ENCODE measurements at places on chromosomes 13 and 19.

GRCh38 chr13:19817510-19818158, 34.9 kb upstream of the PSPC1 start:
- no peak for DNase-seq

DNA sequence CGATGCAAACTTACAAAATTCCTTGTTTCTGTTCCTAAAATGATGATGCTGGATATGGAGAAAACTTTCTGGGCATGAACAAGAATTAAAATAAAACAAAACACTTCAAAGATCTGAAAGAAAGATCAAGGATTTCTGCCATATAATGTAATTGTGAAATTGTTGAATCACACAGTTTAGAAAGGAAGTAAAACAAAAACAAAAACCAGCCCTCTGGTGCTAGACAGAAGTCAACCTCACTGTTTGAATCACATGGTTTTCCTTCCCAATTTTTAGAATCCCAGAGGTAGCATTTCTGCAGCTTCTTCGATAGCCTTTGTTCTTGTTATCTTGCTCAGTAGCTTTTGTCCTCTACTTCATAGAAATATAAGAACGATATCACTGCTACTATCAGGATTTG, 118.2 kb upstream of the ARGLU1 start:
- DNase-seq, result no peak

DNA sequence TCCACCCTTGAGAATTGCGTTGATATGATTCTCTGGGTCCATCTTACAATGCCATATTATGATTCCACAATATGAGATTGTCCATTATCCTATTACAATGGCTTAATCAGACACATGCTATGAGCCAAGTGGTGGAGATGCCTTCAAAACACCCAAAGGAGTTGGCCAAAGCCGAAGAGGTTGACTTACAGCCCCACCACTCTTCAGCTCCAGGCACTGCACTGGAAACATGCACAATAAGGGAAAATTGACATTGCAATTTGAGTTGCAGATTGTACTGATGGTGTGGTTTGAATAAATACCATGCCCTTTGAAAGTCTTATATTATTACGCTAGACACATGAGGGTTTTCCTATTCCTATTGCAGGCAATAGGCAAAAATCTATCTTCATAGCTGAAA, 75.4 kb upstream of the TNFSF11 start:
- no peak for DNase-seq

GRCh38 chr13:81383444-81383843, 1042.5 kb upstream of the SPRY2 start:
- no peak for DNase-seq

GRCh38 chr13:21504379-21504778, 45.3 kb upstream of the ZDHHC20 start:
- no peak for DNase-seq

DNA sequence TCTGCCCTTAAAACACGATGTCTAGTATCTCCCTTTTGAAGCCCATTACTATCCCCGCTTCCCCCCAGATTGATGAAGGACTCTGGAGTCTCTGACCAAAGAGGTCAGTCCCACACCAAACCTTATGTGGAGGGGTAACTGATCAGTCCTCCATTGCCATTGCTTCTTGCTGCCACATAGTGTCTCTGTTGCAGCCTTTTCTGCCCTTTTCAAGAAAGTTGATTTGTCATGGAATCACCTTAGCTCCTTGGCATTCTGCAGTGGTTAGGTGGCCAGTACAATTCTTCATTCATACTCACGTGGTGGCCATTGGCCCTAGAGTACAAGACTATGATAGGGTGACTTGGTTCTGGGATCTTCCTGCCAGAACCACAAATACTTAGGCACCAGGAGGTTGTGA, 8.4 kb upstream of the HTR2A start:
- DNase-seq, result no peak

GRCh38 chr19:18419195-18419698, at the start of gene SSBP4:
Gene SSBP4 (plus strand): TSS chr19:18419398. CDS start chr19:18419649, 251 bp downstream.
- DNase-seq, result peak; percentile 62

GRCh38 chr19:4363571-4364304, 20.4 kb downstream of the MPND start:
- no peak for DNase-seq

- DNase-seq, result no peak
Measured at GRCh38 chr13:20442375-20442774, 83.3 kb downstream of the CRYL1 start.

GRCh38 chr13:94707400-94708021, 4.8 kb downstream of the SOX21 start:
- peak; percentile 13 for DNase-seq

GRCh38 chr13:49528161-49528560, 32.4 kb downstream of the PHF11 start:
- DNase-seq, result no peak

- no peak for DNase-seq
Measured at GRCh38 chr13:34265046-34265679, 447.2 kb downstream of the RFC3 start.

DNA sequence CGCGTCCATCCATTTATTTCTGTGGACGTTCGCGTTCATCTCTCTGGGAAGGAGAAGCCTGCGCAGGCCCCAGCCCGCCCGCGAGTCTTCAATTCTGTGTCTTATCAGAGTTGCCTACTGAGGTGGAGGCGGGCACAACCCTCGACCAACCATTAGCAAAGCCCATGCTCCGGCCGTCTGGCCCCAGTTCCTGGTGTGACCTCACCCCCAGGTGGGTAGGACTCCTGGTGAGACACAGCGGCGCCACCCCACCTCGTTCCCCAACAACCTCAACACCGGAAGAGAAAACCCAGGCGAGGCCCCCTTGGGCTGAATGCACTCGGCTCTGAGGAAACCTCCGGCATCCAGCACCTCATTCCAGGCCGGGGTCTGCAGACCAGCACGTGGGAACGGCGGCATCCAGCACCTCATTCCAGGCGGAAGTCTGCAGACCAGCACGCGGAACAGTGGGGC, 14.7 kb downstream of the ZNF787 start:
- DNase-seq, result no peak

DNA sequence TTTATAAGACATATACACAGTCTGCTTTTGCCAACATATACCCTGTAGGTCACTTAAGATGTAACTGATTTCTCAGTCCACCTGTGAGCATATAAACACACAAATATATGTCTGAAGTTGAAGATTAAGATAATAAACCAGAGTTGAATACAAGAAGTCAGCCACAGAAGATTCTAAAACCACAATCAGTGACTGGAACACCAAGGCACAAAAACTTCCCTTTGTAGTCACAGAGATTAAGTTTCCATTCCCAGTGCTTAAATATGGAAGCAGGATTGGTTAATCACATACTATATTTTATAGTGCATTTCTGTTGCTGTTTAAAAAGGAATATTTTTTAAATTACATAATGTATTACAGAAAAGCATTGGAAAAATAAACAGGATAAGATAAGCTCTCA, 39.9 kb downstream of the MTMR6 start:
- no peak for DNase-seq

- DNase-seq, result no peak
Measured at GRCh38 chr19:32720216-32720935, 809 bp downstream of the TDRD12 start.

DNA sequence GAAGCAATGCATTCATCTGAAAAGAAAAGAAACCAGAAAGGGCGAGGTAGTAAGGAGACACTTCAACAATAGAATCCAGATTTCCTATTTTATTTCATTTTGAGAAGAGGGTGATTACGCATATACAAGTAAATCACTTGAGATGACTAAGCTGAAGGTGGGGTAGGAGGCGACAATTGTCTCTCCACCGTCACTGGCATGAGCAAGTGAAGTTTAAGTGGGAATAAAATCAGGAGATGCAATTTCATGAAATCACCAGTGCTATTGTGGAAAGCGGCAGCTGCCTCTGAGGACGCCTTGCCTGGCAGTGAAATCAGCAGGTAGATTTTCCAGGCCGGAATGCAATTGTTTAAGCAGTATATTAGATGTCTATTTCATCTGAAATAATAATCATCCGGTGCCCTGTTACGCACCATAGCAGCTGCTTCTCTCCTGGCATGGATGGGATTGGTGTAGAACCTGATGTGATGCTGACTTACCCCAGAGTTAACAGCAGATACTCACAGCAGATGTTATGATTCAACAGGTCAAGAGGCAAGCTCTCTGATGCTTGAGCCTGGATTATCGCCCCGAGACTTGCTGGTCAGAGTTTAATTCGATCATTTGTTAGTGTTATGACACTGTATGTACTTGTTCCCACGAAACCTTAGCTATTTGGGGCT, 64.3 kb downstream of the RASL11A start:
- no peak for DNase-seq

GRCh38 chr13:50511877-50512341, 331.6 kb downstream of the DLEU7 start:
- DNase-seq, result no peak

- DNase-seq, result no peak
Measured at GRCh38 chr19:27748551-27749152, 1464.3 kb downstream of the UQCRFS1 start.

- no peak for DNase-seq
Measured at GRCh38 chr13:99363949-99364348, 56.8 kb upstream of the GPR183 start.

GRCh38 chr13:108375034-108375433, 105.5 kb downstream of the TNFSF13B start:
- DNase-seq, result no peak

- no peak for DNase-seq
Measured at GRCh38 chr19:39307822-39308530, 11.8 kb downstream of the IFNL1 start.

DNA sequence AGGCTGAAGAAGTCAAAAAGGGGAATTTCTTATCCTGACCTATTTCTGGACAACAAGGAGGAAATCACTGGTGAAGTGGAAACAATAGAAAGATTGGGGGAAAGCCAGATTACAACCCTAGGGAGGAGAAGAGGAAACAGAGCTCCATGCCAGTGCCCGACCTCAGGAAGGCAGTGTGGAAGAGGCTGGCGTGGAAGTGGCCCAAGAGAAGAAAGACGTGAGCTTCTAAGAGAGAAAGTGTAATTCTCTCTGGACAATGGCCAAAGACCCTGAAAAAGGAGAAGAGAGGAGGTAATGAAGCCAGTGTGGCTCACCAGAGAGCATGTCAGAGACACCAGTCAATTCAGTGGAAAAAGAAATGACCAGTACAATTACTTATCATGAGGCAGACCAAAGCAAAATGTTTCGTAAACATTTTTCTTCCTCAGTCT, 52.6 kb upstream of the URAD start:
- DNase-seq, result no peak

- no peak for DNase-seq
Measured at GRCh38 chr13:73075954-73076353, 17.1 kb downstream of the KLF5 start.

DNA sequence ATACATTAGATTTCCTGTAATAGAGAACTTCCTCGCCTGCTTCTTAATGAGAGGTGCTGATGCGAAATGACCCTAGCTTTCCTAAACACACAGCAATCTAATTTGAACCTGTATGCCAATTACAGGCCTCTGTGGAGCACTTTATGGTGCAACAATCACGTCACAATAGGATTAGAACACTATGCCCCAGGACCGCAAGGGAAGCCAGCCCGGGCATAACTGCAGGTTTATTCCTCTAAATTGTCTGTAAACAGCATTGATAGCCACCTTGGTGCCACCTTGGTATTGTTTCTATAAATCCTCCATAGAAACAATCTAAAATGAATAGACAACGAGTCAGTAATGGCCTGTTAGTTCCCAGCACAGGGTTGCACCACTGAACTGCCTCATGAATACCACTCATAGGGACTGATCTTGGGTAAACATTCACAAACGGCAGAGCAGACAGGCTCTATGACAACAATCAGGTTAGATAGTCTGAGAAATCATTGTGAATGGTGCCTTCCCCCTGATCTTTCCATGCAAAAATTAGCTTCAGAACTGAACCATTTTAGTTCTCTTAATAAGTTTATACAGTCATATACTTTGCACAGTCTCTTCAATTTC, 182.5 kb upstream of the OBI1 start:
- no peak for DNase-seq

DNA sequence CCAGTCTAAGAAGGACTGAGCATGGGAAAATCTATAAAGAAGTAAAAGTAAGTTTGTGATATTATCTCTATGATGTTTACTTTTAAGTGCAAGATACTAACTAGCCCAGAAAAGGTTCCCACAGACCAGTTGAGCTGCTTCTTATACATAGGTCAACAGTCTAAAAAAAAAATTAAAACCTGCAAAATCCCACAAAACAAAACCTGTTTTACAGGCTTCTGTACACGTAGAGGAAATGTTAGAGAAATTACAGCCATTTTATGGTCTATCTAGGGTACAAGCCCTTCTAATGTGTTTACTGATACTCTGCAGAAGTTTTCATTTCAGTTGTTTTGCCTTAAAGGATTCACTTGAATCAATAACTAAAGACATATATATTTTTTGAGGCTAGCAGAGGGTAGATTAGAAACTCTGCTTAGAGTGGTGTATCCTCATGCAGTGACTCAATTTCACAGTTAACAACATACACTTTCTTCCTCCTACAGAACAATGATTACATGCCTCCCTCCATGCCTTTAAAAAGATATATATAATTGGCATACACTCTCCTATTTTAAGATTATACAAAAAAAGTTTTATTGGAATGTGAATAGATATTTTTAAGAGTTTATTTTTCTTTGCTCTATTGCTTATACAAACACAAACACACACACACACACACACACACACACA, 43.9 kb downstream of the CAB39L start:
- DNase-seq, result no peak

GRCh38 chr13:100130092-100130491, 41.2 kb downstream of the PCCA start:
- DNase-seq, result peak; percentile 5

DNA sequence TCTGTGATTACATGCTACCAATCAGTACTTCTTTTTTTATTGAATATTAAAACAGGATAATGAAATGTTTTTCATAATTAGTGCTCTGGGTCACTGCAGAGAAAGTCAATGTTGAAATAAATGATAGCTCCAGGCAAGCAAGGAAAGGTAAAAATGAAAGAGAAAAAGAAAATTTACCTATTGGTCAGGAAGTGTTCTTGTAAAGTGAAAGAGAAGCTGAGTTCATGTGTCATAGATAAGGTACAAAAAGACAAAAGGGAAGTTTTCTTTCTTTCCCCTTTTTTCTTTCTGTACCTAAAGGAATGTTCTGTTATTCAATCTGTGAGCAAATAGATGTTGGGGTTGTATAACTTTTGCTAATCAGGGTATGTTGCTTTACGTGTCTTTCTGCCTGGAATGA, 197.0 kb downstream of the PCDH9 start:
- DNase-seq, result no peak

GRCh38 chr13:40668335-40668734, 1.9 kb upstream of the FOXO1 start:
- no peak for DNase-seq

GRCh38 chr13:36432106-36432544, at the start of gene CCNA1:
Gene CCNA1 (plus strand): TSS chr13:36432495. CDS start chr13:36433057, 562 bp downstream.
- no peak for DNase-seq

GRCh38 chr13:27977476-27978300, 8.6 kb upstream of the CDX2 start:
- no peak for DNase-seq

- no peak for DNase-seq
Measured at GRCh38 chr19:10431943-10432735, 11.8 kb downstream of the PDE4A start.

GRCh38 chr19:16326401-16327168, 2.0 kb downstream of the KLF2 start:
- DNase-seq, result no peak

- no peak for DNase-seq
Measured at GRCh38 chr19:13134626-13135025, 15.5 kb downstream of the STX10 start.
